GM12891 (cell line): ENCODE measurements at places on chromosomes 7 and 10.

- no peak for DNase-seq
Observed at GRCh38 chr10:32068569-32068968, 12.3 kb upstream of the KIF5B start.

- no peak for DNase-seq
Observed at GRCh38 chr10:113053881-113054280, 103.8 kb downstream of the TCF7L2 start.

GRCh38 chr10:27526242-27526641, 22.1 kb downstream of the RAB18 start:
- no peak for DNase-seq

- no peak for DNase-seq
Observed at GRCh38 chr10:17811146-17811865, 2.2 kb downstream of the MRC1 start.

- no peak for DNase-seq
Observed at GRCh38 chr10:19946245-19946644, 130.0 kb downstream of the PLXDC2 start.

GRCh38 chr7:11315666-11316258, 342.1 kb downstream of the PHF14 start:
- no peak for DNase-seq

DNA sequence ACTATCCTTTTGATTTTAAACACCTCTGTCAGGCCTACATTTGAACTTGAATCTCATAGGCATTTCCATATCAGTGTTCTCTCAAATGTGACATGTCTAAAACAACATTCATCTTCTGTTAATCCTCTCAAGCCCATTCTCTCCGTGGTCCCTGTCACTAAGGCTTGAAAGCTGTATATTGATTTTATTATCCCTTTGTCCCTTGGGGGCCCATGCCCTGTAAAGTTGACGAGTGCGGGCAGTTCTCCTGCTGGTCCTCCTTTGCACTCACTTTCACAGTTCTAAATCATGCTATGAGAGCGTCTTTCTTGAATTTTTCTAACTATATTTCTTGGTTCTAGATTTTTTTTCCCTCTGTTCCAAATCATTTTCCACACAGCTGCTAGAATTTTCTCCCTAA, 27.3 kb downstream of the GALNT11 start:
- no peak for DNase-seq

- no peak for DNase-seq
Observed at GRCh38 chr7:24221500-24221899, 62.5 kb upstream of the NPY start.

DNA sequence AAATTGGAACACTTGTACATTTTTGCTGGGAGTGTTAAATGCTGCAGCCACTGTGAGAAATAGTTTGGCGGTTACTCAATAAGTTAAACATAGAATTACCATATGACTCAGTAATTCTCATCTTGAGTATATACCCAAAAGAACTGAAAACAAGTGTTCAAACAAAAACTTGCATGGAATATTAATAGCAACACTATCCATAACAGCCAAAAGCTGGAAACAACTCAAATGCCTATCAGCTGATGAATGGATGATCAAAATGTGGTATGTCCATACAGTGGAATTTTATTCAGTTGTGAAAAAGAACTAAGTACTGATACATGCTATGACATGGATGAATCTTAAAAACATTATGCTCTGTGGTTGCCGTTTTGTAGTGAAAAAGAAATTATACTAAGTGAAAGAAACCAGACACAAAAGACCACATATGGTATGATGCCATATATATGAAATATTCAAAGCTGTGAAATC, 63.0 kb upstream of the SP4 start:
- no peak for DNase-seq

GRCh38 chr10:131851346-131851745, 49.5 kb upstream of the PPP2R2D start:
- DNase-seq = no peak

GRCh38 chr7:8605221-8605620, 171.8 kb downstream of the NXPH1 start:
- no peak for DNase-seq
